ENCODE measurements at places on chromosomes 5 and 9.

- no peak for DNase-seq
These were observed 175.1 kb downstream of the DOCK8 start for GRCh38 chr9:389758-390157.

GRCh38 chr9:79985772-79986171, 414.0 kb downstream of the TLE4 start:
- no peak for DNase-seq

GRCh38 chr5:5360941-5361520, 61.4 kb upstream of the ICE1 start:
- DNase-seq: no peak

- no peak for DNase-seq
These were observed 55.6 kb downstream of the CCDC192 start for GRCh38 chr5:127758766-127759283.

DNA sequence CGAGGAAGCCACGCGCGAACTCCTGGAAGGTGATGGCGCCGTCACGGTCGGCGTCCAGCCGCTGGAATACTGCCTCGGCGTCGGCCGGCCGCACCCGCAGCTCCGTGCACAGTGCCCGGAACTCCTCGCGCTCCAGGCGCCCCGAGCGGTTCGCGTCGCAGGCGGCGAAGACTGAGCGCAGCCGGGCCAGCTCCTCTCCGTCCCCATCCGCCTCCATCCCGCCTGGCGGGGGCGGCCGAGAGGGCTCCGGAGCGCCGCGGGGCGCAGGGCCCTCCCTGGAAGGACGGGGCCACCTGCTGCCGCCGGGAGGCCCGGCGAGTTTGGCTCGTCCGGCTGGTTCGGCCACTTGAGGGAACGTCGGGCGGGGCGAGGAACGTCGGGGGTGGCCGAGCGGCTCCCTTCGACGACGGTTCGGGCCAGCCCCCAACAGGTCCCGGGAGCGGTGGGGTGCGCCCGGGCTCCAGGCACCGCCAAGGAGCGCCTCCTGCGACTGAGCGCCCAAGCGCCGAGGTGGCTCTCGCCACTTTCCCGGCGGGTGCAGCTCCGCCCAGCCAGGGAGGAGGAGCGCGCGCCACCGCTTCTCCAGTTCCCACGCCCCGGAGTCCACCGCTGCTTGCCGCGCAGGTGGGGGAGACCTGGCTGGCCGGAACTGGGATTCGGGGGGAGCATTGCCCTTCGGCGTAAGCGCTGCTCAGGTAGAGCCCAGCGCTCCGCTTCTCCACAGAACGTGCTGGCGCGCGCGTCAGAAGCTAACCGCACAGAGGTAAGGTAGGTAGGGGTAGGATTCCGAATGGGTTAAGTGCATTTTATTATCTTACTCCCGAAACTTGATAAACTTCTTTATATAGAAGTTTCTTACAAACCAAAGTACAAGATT, at the start of gene RASEF:
TSS of gene RASEF (minus strand) at position 492 of the 877 bp plus-strand sequence. CDS start at position 217, 275 bp downstream.
- DNase-seq: no peak

- DNase-seq: peak; percentile 70
These were observed 8.5 kb downstream of the GRHPR start for GRCh38 chr9:37430841-37431597.

- DNase-seq: peak; percentile 51
These were observed 19.2 kb downstream of the GSN start for GRCh38 chr9:121286973-121287741.

DNA sequence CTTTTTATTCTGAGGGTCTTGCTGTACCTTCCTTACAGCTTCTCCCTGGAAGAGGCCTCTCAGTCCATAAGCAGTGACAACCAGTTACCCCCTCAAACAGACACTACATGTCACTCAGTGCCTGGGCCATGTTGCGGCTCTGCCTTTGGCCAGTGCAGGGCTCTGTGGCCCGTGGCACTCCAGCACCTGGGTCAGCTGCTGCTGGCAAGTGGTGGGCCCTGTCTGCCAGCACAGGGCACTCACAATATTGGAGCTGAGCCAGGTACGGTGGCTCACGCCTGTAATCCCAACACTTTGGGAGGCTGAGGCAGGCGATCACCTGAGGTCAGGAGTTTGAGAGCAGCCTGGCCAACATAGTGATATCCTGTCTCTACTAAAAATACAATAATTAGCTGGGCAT, 24.2 kb downstream of the DAP start:
- DNase-seq: no peak

- no peak for DNase-seq
These were observed 1026.3 kb downstream of the TAF11L14 start for GRCh38 chr5:18660511-18660910.

GRCh38 chr5:54758038-54758437, 227.4 kb downstream of the ESM1 start:
- DNase-seq: no peak

GRCh38 chr5:78808380-78808779, 159.8 kb upstream of the LHFPL2 start:
- no peak for DNase-seq

GRCh38 chr5:39623291-39623865, 198.6 kb upstream of the DAB2 start:
- DNase-seq: no peak

GRCh38 chr5:107564931-107565372, 105.8 kb downstream of the EFNA5 start:
- no peak for DNase-seq

DNA sequence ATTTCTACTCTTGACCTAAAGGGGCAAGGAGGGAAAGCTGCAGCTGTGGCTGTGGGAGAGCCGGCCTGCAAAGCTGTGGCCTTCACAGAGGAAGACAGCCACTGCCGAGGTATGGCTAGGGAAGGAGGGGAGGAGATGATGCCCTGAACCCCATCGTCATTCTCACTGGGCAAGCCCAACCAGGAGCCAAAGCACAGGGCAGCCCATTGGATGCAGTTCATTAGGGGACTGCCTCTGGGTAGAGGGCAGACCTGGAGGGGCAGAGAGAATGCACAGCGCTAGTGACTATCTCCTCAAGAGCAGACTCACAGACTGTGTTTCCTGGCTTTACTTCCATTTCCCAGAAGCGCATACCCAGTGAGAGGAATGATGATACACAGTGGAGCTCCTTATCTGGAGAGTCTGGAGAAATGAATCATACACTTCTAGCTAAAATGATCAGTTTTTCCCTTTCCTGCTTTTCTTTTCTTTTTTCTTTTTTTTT, 47.2 kb upstream of the TTC23L start:
- no peak for DNase-seq

GRCh38 chr9:114771889-114772288, 34.0 kb downstream of the TNFSF15 start:
- no peak for DNase-seq

DNA sequence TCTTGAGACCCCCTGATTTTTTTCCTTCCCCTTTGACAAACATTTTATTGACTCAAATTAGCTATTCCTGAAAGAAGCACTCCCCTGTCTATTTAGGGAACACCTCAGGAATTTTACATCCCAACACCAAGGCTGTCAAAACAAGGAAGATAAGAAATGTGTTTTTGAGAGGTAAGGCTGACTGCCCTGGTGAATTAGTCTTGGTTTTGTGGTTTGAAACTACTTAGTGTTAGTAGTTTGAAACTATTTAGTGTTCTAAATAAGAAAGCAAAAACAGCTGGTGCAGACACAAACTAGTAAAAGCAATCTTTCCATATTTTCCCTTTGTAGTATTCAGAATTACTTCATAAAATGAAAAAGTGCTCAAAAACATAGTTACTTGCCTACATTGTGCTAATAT, 120.7 kb downstream of the PCSK1 start:
- no peak for DNase-seq

DNA sequence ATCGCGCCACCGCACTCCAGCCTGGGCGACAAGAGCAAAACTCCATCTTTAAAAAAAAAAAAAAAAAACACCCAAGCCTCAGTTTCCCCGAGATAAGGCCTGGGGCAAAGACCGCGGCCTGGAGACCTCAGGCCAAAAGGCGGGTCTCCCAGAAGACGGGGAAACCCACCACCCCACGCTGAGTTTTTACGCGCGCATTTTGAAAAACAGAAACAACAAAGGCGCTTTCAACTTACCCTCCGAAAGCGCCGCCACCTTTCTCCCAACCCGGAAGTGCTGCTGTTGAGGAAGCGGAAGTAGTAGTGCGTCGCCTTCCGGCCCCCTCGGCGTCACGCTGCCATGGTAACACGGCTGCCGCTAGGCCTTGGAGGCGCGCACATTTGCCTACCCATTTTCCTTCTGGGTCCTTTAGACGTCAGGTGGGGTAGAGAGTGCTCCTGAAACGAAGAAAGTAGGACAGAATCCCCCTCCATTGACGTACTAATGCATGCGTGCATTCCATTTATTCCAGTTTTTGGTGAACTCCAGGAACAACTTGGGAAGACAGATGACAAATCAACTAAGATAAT, at the start of gene TTF1:
TSS of gene TTF1 (minus strand) at position 287 of the 569 bp plus-strand sequence. CDS start 4,019 bp downstream, outside the sequence.
- peak; percentile 62 for DNase-seq

- DNase-seq: no peak
These were observed 71.3 kb downstream of the PTPN3 start for GRCh38 chr9:109426626-109427402.

- no peak for DNase-seq
These were observed 149.2 kb upstream of the NR3C1 start for GRCh38 chr5:143552680-143553079.

GRCh38 chr9:5632540-5632939, 3.6 kb downstream of the RIC1 start:
- DNase-seq: no peak

- DNase-seq: no peak
These were observed 446.1 kb upstream of the CDH6 start for GRCh38 chr5:30747412-30747811.

DNA sequence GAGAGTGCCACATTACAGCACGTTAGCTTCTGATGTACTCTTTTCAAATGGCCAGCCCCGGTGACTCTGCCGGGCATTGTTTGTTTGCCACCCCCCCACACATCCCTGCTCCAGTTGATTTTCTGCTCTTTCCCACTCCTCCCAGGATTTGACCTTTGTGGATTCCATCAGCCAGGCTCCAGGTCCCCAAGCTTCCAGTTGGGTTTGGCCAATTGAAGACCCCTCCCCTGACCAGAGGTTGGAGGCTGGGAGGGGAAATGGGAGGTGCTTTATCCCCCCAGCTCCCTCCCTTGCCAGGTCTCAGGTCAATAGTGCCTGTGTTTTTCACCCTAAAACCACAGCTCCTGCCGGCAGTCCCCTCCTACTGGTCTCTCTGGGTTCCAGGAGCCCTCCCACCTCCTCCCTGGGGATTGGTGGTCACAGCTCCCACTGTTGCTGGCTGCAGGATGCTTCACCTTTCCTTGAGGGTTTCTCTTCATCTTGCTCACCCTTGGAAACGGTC, 34.9 kb downstream of the IRF1 start:
- no peak for DNase-seq

DNA sequence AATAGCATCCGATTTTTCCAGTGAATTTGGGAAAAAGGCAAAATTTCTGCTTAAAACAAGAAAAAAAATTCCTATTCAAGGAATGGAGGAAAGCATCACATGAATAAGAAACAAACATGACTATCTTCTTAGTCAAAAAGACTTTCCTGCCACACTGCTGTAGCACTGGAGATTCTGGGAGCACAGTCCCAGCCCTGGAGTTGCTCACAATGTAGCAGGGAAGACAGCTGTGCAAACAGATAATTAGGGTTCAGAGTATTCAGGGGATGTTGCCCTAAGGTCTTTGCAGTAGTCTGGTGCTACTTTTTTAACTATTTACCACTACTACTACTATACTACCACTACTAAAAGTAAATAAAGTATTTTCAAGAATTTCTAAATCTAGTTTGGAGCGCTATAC, 86.5 kb downstream of the BNC2 start:
- no peak for DNase-seq

GRCh38 chr9:133609311-133610098, at the start of gene FAM163B:
Gene FAM163B (minus strand): TSS chr9:133609389. CDS start chr9:133580223, 29,166 bp downstream.
- DNase-seq: no peak

DNA sequence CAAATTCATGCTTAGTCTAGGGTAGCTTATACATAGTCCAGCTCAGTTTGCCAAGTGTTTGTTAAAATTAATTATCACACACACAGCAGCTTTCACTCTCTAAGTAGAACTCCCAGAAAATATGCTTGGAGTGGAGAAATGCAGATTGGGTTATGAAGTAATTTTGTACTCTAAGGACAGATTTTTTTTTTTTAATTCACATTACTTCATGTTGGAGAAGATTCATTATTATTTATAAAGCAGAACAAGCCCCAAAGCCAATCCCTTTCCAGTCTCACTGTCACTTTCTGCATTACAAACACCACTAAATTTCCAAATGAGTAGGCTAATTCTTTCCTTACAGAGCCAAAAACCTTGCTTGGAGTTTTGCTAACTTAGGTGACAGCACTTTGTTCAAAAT, 11.7 kb upstream of the C9orf72 start:
- DNase-seq: no peak

- DNase-seq: no peak
These were observed 33.4 kb downstream of the KIAA1958 start for GRCh38 chr9:112520069-112520468.

GRCh38 chr5:26237489-26237888, 800.9 kb downstream of the CDH9 start:
- no peak for DNase-seq

- DNase-seq: no peak
These were observed 7.8 kb upstream of the DELE1 start for GRCh38 chr5:141915881-141916336.

DNA sequence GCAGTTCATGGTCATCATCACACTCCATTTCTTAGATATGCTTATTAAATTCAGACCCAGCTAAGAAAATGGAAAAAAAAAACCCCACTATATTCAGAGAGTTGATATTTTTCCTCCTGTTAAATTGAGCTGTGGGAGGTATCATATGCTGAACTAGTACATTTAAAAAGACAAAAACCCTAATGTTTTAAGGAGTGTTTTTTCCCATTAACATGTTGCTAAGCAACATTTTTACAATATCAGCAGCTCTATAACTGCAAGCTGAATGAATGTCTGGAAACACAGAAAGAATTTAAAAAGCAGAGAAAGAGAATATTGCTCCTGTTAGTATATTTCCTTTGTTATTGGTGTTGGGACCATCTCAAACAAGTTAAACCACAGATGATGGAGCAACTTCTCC, 265.8 kb upstream of the GRIA1 start:
- DNase-seq: no peak

GRCh38 chr5:13945271-13945670, 783 bp upstream of the DNAH5 start:
- DNase-seq: no peak

DNA sequence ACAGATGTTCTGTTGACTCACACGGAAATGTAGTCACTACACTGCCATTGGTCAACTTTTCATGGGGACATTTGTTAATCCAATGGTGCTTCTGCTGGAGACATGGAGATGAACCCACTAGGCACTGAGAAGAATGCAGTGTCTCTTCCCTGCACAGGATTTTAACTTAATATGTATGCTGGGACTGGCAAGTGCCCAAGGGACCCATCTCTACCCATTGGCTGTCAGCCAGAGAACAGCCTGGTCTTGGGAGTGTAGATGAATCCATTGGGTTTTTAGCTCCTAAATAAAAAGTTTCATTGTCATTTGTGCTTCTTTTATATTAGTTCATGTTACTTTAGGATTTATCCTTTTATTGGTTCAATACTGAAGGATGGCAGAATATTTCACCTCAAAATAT, 195.8 kb upstream of the CDH6 start:
- no peak for DNase-seq

DNA sequence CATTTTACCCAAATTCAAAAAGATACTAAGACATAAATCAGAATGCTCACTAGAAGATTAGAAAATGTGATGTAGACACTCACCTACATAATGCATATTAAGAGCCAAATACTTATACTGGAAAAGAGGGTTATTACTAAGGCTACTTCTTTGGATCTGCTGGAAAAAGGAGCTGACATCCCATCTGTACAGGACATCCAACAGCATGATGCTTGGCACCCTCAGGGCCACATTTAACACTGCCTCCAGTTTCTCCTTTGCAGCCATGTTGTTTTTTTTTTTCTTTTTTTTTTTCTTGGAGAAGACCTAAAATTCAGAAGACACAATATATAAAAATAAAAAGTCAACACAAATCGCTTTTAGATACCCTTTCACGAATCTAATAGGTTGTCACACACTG, 6.0 kb downstream of the RNF145 start:
- DNase-seq: no peak
